ENCODE measurements at places on chromosomes 16 and 17.
A peak's percentile ranks its signal among the peaks of the same experiment; 100 is the strongest.

DNA sequence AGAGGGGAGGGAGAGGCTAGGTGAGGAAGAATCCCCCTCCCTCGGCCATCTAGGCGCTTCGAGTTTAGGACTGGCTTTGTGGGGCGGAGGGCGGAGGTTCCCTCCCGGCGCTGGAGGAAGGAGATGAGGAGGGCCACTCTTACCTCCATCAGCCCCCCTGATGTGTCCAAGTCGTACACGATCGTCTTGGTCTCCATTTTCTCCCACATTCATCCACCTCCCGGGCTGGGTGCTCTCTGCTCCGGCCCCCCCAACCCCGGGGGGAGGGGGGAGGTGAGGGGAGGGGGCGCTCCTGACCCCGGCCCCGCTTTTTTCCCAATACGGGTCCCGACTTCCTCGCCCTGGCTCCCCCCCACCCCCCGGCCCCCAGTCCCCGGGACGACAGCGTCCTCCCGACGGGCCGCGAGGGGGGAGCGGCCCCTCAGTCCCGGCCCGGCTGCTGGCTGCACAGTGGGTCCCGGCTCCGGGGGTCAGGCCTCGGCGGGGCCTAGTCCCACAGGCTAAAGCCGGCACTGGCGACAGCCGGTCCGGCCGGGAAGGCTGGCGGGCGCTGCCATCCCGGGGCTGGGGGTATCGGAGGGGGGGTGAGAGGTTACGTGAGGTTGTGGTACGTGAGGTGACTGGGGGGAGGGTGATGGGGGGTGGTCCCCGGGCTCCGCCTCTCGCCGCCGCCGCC lies 428 bp downstream of the PHF12 start:
- DNase-seq: no peak

- DNase-seq: no peak
Measured at GRCh38 chr16:55678161-55678821, 22.5 kb downstream of the SLC6A2 start.

DNA sequence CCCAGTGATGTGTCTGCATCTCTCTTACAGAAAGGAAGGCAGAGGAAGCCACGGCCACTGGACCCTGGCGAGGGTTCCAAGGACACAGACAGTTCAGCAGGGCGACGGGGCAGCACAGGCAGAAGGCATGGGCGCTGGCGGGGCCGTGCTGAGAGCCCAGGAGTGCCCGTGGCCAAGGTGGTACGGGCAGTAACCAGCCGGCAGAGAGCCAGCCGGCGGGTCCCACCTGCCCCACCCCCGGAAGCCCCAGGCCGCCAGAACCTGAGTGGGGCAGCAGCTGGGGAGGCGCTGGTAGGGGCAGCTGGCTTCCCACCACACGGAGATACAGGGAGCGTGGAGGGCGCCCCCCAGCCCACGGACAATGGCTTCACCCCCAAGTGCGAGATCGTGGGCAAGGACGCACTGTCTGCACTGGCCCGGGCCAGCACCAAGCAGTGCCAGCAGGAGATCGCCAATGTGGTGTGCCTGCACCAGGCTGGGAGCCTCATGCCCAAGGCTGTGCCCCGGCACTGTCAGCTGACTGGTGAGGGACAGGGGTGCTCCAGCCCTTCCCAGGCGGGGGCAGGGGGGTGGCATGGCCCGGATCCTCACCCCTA lies 7.8 kb downstream of the XYLT2 start:
- DNase-seq: peak; percentile 74

DNA sequence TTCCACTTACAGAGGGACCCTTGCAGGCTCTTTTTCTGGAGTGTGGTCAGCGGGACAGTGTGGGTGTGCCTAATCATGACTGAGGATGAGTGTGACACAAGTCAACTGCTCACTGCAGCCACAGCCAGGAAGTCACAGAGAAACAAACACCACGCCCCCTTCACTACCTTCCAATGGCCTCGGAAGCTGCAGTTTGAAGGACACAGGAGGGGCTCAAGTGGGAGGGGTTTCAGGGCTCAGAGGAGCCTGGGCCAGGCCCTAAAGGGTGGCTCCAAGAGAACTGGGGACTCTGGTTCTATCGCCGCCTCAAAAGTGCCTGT lies 116.2 kb upstream of the SDK2 start:
- DNase-seq: no peak

DNA sequence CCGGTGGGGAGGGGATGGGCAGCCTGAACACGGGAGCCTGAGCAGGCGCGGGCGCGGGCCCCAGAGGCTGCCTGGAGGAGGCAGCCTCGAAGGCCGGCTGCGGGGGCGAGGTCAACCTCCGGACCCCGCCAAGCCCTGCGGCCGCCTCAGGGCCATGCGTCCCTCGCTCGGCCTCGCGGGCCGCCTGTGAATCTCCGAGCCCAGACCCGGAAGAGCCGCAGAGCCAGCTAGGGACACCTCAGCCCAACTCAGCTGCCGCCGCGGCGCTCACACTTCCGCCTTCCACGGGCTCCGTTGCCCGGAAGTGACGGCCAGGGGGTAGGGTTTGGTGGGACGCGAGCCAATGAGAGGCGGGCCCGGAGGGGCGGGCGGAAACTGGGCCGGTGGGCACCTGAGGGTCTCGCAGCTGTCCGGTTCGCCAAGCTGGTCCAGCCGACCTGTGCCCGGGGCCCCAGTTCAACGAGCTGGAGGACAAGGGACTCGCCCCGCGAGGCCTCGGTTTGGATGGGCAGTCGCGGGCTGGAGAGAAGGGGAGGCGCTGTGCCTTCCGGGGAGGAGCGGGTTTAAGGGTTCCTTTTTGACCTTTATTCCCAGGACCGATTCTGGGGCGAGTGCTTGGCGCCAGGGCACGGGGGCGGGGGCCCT lies at the start of gene SLC38A10:
SLC38A10 (minus strand) TSS at position 277 of the 645 bp plus-strand sequence. CDS start 386 bp downstream, outside the sequence.
- DNase-seq: peak; percentile 98

- DNase-seq: no peak
Measured at GRCh38 chr16:77297996-77298395, 98.8 kb downstream of the SYCE1L start.

DNA sequence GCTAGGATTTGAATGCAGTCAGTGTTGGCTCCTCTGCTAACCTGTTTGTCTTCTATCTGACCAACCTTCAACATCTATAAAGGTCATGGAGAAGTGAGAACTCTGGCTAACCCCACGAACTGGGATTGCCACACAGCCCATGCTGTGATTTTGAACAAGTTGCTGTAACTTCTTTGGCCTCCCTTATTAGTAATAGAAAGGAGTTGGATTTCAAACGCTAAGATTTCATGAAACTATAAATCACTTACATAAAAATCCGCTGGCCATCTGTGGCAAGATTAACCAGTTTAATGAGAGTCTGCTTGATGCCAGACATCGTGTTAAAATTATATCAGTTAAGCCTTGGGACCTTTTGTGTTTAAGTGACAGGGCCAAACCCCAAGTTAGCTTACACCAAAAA lies 53.4 kb downstream of the HSD17B2 start:
- DNase-seq: no peak

- no peak for DNase-seq
Measured at GRCh38 chr17:45251931-45252330, 10.0 kb downstream of the SPATA32 start.

DNA sequence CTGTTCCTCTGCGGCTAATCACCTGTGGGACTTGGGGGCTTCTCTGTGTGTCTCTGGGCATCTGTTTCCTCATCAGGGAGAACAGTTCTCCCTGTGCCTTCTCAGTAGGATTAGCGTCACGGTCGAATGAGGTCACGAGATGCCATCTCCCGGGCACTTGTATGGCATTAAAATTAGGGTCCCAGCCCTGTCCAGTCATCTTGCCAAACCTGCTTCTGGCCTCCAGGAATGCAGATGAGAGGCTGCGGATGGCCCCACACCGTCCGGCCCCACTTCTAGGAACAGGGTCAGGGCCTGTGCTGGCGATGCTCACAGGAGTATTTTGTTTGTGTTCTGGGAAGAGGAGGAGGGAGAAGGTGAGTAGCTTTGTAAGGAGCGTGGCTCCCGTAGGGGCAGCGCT lies 58.5 kb downstream of the OR1D5 start:
- peak; percentile 88 for DNase-seq

GRCh38 chr17:41666237-41666641 lies 22.4 kb upstream of the EIF1 start:
- DNase-seq: no peak

DNA sequence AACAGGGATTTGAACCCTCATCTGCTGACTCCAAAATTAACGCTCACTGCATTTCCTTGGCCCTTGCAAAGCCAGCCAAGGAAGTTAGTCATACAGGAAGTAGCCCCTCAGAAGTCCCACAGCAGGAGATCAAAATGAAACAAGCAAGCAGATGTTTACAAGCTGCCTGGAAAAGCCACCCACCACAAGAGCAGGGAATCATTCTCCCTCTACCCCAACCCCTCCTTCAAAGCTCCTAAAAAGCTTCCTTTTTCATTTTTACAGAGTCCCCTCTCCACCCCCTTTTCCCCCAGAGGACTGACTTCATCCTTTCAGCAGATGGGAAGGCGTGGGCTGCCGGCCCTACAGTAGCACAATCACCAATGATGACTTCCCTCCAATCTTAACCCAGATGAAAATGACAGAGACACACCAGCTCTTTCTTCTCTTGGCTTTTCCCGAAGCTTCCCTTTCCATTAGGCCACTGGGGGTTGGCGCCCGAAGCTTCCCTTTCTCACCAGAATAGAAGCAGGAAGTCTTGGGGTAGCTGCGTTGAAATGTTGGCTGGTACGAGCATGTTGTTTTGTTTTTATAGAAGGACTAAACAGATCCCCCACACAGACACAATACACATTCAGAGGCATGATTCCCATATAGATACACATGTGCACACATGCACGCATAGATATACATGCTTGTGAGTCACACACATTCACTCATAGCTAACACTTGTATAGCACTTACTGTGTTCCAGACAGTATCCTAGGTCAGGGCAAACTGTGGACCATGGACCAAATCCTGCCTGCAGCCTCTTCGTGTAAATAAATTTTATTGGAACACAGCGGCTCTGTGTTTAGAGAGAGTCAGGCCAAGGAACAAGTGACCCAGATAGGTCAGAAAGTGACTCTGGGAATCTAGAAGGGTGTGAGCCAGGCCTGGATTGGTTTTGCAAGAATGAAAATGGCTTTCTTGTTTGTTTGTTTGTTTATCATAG lies 17.4 kb downstream of the ITPRIPL2 start:
- DNase-seq: no peak

GRCh38 chr17:77491921-77492445 lies 351.2 kb downstream of the SEC14L1 start:
- no peak for DNase-seq

DNA sequence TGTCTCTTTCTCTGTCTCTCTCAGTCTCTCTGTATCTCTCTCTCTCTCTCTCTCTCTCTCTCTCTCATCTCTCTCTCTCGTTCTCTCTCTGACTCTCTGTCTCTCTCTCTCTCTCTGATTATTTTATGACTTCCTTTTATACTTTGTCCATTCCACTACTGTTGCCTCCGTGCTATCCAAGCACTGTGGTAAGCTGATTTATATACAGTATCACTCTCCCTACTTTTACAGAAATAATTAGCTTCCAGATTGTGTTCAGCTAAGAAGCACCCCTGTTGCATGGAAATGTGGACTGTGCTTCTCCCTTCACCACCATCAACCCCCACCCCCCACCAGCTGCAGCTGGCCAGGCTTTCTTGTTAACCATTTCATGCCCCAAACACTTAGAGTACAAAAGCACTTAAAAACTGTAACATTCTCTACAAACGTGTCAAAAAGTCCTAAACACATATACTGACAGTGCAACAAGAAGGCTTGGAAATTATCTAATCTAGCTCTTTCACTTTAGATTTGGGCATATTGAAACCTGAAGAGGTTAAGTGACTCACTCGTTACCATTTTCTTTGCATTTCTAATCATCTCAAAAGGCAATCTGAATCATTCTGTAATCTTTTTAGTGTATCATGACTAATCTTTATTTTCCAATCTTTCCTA lies 11.6 kb upstream of the TMEM100 start:
- DNase-seq: no peak

DNA sequence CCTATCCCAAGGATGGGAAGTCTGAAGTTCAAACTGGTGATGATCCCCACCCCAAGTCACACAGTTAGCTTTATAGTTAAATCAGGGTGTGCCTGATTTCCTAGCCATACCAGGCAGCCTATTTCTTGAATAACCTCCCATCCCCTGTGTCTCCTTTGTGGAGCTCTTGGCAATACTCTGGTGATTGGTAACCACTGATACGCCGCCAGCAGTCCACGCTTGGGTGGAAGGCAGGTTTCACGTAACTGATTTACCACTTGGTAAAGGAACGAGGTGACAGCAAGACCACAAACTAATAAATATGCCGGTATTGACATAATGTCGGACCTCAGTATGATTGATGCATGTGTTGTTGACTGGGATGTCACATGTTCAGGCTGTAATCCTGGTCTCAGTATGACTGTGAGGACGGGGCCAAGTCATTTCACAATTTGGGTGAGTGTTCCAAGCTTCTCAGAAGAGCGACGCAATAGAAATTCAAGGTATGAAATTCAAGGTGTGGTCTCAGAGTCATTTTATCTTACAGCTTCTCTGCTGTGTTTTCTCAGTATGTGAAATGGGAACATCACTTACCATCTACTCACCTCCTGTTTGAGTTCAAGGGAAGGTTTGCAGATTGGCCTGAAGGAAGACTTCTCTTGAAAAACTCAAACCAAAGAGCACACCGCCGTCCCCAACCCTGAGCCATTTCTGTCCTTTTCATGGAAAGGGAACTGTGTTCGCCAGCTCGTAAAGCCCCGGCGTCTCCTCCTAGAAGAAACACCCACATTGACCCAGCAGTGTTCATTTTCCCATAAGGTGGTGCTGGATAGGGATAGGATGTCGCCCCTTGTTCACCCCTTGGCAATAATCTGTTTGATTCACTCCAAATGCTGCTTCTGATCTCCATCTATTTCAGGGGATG lies 678.9 kb downstream of the WWOX start:
- no peak for DNase-seq

- DNase-seq: no peak
Measured at GRCh38 chr17:54992797-54993639, 24.5 kb downstream of the STXBP4 start.

DNA sequence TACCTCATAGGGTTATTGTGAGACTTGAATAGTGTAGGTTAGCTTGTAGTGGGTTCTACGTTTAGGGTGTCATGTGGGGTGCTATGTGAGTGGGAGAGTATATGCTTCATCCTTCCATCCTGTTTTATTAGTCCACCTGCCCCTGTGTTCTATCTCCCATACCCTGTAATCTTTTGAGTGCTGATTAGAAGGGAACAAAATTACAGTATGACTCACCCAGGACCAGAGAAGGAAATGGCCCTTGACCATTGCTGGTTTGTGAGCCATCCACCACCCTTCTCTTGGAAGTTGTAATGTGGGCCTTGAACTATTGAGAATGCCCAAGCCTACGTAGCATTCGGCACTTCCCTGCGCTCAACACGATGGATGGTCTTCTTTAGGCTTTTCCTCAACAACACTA lies 17.1 kb downstream of the SAP30BP start:
- no peak for DNase-seq

GRCh38 chr17:61239327-61239726 lies 160.3 kb upstream of the TBX2 start:
- DNase-seq: no peak
